ENCODE measurements at places on chromosomes 1 and 21.

- no peak for DNase-seq
Observed at GRCh38 chr1:63321785-63322113, 618 bp upstream of the FOXD3 start.

DNA sequence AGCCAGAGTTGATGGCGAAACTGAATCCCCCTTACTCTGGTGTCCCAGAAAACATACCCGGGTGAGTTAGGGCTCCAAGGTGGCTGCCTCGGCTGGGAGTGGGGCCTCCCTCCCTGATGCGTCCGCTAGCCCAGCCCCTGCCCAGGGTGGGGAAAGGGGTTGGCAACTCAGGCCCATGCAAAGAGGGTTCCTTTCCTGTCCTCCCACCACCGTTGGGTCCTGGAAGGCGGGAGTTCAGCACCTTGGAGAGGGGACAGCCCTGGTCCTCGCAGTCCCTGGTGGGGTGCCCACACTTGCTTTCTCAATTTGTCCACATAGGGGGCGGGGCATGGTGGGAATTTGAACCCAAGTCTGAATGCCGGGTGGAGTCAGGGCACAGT, 6.1 kb downstream of the SRM start:
- DNase-seq: no peak

DNA sequence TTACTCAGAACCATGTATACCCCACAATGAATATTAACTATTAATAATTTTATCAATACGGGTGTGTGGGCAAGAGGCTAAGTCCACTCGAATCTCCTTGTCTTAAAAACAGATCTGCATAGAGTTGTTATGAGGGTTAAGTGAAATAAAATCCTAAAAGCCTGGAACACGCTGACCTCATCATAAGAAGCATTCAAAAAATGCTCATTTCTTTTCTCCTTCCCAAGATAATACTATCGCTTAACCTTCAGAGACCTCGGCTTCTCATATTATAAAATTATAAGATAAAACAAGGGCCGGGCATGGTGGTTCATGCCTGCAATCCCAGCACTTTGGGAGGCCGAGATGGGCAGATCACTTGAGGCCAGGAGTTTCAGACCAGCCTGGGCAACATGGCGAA, 35.1 kb downstream of the LPAR3 start:
- DNase-seq: no peak

- DNase-seq: no peak
Observed at GRCh38 chr21:41819856-41820281, 53.0 kb upstream of the RIPK4 start.

DNA sequence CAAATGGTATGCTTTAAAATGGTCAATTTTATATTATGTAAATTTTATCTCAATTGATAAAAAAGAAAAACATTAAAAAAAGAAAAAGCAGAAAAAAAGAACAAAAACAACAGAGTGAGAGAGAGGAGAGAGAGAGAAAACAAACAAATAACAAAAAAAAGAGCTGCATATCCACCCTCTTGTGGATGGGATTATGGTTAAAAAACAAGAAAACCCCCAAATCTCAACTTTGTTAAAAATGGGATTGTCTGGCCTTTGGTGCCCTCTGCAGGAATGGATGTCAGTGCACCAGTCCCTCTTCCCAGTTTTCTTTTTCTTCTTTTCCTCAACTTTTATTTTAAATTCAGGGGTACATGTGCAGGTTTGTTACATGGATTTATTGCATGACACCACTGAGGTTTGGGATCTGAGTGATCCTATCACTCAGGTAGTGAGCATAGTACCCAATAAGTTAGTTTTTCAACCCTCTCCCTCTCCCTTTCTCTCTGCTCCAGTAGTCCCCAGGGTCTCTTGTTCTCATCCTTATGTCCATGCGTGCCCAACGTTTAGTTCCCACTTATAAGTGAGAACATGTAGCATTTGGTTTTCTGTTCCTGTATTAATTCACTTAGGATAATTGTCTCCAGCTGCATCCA, 28.1 kb downstream of the RNF187 start:
- no peak for DNase-seq

- no peak for DNase-seq
Observed at GRCh38 chr1:212528501-212528900, 80.1 kb upstream of the ATF3 start.

- no peak for DNase-seq
Observed at GRCh38 chr1:4621646-4622045, 32.8 kb upstream of the AJAP1 start.

- peak; percentile 80 for DNase-seq
Observed at GRCh38 chr1:6962478-6962995, 177.3 kb downstream of the CAMTA1 start.

DNA sequence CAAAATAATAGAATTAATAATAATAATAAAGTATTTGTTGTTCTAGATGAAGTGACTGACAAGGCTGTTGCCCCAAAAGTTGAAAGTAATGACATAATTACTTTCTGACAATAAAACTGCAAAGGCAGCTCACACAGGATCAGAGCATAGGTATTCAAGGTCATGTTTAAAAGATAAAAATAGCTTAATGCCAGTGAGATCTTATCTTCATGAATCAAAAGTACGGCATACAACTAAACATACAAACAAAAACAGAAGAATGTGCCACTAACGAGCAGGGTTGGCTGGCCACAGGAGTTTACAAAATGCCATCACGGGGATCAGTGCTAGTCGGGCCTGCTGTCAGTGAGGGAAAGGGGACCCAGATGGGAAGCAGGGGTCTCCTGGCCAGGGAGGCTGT, 22.4 kb upstream of the TMPRSS2 start:
- DNase-seq: no peak
